Umbilical cord (tissue), 2 donors: ENCODE measurements at places on chromosomes 1 and 21.

- DNase-seq = no peak
These were observed 51.8 kb downstream of the TNFRSF8 start for GRCh38 chr1:12114916-12115315.

- no peak for DNase-seq
These were observed 5.8 kb downstream of the TTLL10 start for GRCh38 chr1:1179346-1179982.

GRCh38 chr1:108719656-108720435 is 7.1 kb downstream of the FNDC7 start:
- no peak for DNase-seq

- peak; percentile 31 for DNase-seq
These were observed 15.0 kb upstream of the FAM131C start for GRCh38 chr1:16088351-16088911.

DNA sequence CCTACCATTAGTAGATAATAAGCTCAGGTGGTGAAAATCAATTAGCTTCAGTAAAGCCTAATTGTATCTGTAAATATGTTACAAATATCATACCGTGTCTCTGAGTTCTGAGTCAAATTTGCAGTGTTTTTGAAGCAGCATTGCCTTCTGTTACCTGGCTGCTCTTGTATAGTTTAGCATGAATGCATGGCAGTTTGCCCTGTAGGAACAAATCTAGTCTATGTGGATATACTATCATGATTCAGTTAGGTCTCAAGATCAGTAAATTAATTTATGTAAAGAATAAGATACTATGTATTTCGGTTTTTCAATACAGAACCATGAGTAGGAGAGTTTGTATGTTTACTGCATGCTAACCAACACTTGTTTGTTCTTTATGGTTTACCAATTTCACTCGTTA is 240.6 kb upstream of the C1orf105 start:
- no peak for DNase-seq

DNA sequence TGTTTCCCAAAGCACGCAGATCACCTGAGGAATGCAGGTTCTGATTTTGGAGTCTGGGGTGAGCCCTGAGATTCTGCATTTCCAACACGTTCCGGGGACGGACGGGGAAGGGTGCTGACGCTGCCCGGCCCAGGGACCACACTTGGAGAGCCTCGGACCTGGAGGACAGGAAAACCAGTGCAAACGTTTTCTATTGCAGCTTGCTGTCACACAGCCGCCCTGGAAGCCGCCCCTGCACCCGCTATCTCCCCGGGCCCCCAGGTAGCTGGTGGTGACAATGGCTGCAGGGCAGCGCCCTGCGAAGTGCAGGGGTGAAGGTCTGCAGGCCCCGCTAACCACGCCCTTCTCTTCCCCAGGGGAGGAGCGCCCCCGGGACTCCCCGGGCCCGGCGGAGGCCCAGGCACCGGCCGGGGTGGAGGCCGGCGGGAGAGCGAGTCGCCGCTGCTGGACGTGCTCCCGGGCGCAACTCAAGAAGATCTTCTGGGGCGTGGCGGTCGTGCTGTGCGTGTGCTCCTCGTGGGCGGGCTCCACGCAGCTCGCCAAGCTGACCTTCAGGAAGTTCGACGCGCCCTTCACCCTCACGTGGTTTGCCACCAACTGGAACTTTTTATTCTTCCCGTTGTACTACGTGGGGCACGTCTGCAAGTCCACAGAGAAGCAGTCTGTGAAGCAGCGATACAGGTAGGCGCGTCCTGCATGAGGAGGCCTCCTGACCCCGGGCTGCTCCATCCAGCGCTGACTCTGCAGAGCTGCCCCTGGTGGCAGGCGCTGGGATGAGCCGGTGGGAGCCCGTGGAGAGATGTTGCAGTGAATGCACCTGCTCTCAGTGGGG is 142.0 kb upstream of the COA6 start:
- DNase-seq = no peak

GRCh38 chr21:42923553-42924432 is 1.6 kb downstream of the ERVH48-1 start:
- DNase-seq = peak; percentile 94

DNA sequence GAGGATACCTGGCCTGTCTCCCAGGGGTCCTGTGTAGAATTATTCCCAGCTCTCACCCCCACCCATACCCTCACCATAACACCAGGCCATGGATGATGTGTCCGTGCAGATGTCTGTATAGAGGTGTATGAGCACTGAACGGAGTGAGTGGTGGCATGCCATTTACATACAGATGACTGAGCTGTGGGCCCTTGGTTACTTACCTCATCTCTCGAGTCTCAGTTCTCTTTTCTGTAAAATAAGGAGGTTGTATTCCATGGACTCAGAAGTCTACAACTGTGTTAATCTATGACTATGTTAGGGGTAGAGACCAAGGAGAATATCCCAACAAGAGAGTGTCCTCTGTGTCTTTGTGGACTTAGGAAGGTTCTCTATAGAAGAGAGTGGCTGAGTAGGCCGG is 65.6 kb upstream of the CD1D start:
- DNase-seq = no peak

DNA sequence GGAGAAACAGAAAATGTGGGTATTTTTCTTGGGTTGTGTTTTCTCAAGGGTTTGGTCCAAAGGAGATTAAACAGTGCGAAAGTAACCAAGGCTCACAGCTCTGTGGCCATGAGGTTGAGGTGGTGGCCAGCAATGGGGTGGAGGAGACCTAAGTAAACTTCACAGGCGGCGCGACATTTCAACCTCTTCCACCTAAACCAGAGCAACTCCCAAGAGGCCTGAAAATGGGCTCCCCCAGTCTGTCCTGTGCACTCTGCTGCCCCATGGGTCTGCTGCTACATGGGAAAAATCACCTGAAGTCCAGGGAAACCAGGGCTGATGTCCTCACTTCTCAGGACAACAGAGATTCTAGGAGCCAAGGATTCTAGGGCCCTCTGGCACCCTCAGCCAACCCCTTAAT is 12.4 kb downstream of the CELF3 start:
- DNase-seq = no peak

DNA sequence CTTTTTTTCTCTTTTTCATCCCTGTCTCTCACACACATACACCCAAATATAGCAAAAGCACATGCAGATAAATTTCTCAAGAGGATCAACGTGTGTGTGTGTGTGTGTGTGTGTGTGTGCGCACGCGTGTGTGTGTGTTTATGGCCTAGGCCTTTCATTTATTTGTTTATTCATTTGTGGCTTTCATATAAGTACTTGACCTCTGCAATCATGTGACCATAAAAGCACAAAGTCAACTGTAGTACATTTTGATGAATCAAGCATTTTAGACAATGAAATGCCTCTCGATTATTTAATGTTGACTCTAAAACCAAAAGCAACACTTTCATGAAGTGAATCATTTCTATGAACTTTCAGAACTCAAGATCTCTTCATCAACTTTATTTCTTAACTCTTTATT is 194.1 kb upstream of the ADGRL2 start:
- DNase-seq = no peak

DNA sequence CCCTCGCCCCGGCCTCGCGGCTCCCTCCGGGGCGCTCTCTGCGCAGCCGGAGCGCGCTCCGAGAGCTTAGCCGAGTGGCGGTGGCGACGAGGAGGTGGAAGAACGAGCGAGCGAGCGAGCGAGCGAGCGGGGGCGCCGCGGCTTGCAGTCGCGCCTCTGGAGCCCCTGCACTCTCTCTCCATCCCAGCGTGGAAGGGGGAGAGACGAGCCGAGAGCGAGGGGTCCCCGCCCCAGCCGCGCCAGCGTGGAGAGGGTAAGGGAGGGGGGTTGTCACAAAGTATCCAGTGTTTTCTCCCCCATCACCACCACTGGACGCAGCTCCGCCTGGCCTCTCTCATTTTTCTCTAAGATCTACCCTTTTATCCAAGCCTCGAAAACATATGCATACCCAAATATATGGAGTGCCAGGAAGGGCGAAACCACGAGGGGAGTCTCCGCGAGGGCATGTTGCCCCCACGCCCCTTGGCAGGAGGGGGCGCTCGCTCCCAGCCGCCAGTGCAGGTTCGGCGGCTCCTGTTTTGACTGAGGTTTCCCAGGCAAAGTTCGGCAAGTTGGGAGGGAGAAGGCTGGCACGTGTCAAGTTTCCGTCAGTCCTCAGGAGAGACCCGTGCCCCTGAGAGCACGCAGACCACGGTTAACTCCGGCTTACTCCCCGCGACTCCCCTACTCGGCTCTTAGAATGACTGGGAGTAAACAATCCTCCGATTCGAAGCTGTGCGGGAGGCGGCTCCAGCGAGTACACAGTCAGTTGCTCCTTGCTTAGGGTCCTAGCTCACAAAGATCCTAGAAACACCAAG is 569 bp upstream of the DAB1 start:
- DNase-seq = no peak

- no peak for DNase-seq
These were observed 75.3 kb downstream of the CSMD2 start for GRCh38 chr1:34089731-34090130.

GRCh38 chr21:35868005-35868868 is 192.1 kb downstream of the SETD4 start:
- no peak for DNase-seq

DNA sequence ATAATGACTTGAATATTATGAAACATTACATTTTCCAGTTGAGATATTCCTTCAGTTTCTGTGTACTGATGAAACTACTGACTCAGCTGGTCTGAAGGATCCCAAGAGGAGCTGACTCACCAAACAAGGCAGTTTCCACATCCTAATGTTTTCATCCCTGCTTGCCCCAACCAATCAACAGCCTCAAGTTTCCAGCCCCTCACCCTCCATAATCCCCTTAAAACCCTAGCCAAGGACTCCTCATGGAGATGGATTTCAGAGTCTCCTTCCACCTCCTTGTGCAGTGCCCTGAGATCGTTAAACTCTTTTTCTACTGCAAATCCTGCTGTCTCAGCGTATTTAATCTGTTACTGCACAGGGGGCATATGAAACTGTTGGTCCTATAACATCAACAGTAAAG is 83.1 kb upstream of the HAO2 start:
- peak; percentile 95 for DNase-seq

DNA sequence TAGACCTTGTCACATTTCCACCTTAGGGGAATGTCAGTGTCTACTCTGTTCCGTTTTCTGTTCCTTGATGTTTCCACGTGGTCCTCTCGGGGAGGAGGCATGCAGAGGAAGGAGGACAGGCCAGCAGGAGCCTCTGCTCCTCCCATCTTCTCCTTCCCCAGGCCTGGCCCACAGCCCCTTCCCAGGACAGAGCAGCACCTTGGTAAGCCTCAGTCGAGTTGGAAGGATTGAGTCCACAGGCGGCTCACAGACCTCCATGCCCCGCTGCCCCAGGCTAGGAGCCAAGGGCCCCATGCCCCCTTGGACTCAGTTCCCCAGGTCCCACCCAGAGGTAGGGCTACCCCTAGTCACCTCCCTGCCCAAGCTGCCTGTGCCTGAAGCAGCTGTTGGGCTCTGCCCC is 36.5 kb downstream of the IGSF21 start:
- no peak for DNase-seq

- no peak for DNase-seq
These were observed 12.3 kb downstream of the RAB4A start for GRCh38 chr1:229283183-229283611.

- DNase-seq = no peak
These were observed 137.1 kb upstream of the MAGI3 start for GRCh38 chr1:113253187-113253586.

DNA sequence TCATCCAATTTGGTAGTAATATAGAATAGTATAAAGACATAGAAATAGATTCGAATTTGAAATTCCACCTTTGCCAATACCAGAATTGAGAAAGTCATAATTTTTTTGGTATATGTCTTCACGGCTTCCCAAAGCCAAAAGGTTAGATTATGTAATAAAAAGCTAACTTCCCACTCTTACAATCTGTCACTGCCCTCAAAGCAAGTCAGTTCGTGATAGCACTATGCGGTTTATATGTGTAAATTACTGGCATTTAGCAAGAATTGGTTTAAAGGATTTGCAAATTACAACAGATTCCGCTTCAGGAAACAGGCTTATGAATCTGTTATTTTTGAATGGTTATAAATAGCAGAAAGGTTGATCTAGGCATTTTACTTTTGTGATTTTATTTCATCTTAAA is 679.4 kb upstream of the ADGRL2 start:
- no peak for DNase-seq

DNA sequence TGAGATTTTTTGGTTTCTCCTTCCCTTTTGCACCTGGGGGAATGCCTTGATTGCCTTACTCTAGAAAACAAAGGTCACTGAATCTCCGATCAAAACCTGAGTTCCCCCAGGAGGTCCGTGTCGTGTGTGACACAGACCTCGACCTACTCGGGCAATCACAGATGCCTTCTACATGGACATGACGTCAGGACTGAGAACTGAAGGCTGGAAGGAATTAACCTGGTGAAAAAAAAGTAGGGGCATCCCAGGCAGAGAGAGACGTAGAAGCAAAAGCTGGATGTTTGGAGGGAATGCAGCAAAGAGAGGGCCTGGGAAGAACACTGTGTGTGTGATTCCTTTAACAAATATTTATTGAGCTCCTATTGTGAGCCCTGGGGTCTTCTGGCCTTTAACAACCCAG is 178.0 kb downstream of the PRDM2 start:
- no peak for DNase-seq

- no peak for DNase-seq
These were observed 79.9 kb downstream of the OBSCN start for GRCh38 chr1:228287541-228288425.

DNA sequence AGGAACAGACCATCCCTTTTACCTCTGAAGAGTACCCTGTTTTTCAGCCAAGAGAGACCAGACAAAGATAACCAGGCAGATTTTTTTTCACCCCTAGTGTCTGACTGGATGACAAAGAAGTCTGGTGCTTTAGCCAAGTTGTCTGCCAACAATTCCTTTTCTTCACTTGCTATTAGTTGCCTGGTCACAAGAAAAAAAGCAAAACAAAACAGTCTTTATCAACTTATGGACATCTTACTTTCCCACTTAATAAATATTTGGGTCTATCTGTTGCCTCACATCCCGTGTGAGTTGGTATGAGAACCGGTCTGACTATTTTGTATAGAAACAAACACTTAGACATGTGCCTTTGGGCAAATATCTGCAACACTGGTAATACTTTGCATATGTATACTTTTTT is 662.9 kb downstream of the PLPP3 start:
- DNase-seq = peak; percentile 86

GRCh38 chr1:25206201-25206600 is 26.1 kb downstream of the SYF2 start:
- no peak for DNase-seq

GRCh38 chr1:18100491-18101063 is 7.0 kb upstream of the IGSF21 start:
- peak; percentile 68 for DNase-seq

- DNase-seq = peak; percentile 70
These were observed 18.6 kb downstream of the RHOU start for GRCh38 chr1:228753786-228754360.
